ENCODE measurements at places on chromosomes 7 and 10.
A peak's percentile ranks its signal among the peaks of the same experiment; 100 is the strongest.

GRCh38 chr7:123836656-123837055, 8.3 kb upstream of the HYAL4 start:
- no peak for DNase-seq

- DNase-seq, result no peak
These were observed 52.9 kb downstream of the C10orf120 start for GRCh38 chr10:122646511-122647382.

- no peak for DNase-seq
These were observed 4.6 kb downstream of the USP54 start for GRCh38 chr10:73586583-73586984.

DNA sequence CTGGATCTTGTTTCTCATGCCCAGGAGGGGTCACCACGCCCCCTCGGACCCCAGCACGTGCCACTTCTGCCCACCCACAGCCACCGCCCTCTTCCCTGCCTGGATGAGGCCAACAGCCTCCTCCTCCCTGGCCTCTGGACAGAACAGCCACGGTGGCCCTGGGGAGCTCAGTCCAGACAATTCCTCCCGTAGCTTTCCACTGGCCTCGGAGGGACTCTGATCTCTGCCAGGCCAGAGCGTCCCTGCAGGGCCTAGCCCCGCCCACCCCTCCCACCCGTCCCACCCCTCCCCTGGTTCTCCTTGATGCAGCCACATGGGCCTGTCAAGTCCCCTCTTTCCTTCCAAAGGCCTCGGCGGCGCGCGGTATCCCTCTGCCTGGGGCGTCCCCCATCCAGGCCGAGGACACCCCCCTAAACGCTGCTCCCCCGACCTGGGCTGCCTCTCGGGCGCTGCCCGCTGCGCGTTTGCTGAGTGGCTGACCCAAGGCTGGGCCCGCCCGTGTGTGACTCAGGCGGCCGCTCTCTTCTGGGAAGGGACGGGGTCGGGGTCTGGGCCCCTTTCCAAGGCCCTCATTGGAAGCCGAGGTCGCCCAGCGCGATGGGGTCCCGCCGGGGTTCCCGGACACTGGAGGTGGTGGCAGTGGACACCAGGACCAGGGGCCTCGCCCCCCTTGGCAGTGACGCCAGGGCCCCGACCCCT, 557 bp downstream of the TMEM120A start:
- DNase-seq, result peak; percentile 69

- no peak for DNase-seq
These were observed 35.0 kb downstream of the LHFPL3 start for GRCh38 chr7:104363355-104363754.

- DNase-seq, result no peak
These were observed 23.4 kb downstream of the C10orf90 start for GRCh38 chr10:126647116-126647515.

DNA sequence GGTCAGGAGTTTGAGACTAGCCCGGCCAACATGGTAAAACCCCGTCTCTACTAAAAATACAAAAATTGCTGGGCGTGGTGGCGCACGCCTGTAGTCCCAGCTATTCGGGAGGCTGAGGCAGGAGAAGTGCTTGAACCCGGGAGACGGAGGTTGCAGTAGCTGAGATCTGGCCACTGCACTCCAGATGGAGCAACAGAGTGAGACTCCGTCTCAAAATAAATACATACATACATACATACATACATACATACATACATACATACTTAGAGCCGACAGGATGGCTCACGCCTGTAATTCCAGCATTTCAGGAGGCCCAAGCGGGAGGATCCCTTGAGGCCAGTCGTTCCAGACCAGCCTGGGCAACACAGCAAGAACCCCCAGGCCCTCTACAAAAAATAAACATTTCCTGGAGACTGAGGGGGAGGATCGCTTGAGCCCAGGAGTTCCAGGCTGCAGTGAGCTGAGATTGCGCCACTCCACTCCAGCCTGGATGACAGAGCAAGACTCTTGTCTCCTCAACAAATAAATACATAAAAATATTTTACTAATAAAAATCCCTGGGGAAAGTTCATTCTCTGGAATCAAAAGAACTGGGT, 90.9 kb upstream of the TNRC18 start:
- no peak for DNase-seq

- DNase-seq, result no peak
These were observed 76.0 kb upstream of the C1QL3 start for GRCh38 chr10:16597656-16598055.

DNA sequence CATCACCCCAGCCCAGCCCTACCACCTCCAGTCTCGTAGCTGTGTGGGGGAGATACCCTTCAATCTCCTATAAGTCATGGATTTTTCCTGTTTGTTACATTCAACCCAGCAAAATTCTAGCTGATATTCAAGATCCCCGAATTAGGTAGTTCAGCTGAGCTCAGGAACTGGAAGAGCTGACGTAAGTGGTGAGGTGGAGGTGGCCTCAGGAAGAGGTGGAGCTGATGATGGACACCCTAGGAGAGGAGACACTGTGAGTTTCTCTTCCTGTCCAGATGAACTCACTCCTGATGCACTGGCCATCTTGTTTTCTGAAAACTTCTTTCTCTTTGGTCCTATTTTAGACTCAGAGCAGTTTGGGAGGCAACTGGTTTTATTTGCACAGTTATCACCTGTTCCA, 90.5 kb upstream of the PITRM1 start:
- DNase-seq, result no peak

DNA sequence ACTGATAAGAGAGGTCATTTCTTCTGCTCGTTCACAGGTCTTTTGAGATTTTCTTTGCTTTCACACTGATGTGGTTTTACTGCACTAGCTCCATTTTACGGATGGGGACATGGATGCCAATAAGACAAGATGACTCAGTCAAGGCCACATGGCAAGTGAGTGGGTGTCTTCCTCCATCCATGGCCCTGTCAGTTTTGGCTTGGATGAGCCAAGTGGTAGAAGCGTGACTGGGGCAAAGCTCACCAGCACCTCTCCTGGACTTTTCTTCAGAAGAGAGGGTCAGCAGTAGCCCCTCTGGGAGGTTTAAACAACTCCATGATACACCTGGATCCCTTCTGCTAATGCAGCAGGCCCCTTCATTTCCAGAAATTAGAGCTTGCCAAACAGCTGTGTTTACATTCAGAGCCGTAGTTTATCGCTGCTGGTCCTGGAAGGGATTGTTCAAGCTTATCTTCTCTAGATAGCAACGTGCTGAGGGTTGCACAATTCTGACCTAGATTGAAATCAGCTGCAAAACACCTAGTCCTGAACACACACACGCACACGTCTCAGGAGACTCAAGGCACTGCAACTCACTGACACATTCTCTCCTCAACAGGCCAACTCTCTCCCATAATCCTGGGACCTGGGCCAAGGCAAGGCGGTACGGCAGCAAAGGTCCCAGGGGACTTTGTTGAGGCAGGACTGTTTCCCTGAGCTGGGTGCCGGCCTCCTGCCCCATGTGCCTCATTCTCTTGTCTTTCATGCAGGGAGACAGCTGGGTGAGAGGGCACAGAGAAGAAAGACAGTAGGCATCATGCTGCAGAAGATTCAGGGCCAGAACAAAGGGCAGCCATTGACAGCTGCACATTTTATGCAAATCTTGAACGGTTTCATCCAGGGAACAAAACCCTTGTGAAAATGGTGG, 14.2 kb upstream of the PDCD4 start:
- peak; percentile 57 for DNase-seq

GRCh38 chr10:100873827-100874326, 38.9 kb upstream of the SLF2 start:
- DNase-seq, result no peak

DNA sequence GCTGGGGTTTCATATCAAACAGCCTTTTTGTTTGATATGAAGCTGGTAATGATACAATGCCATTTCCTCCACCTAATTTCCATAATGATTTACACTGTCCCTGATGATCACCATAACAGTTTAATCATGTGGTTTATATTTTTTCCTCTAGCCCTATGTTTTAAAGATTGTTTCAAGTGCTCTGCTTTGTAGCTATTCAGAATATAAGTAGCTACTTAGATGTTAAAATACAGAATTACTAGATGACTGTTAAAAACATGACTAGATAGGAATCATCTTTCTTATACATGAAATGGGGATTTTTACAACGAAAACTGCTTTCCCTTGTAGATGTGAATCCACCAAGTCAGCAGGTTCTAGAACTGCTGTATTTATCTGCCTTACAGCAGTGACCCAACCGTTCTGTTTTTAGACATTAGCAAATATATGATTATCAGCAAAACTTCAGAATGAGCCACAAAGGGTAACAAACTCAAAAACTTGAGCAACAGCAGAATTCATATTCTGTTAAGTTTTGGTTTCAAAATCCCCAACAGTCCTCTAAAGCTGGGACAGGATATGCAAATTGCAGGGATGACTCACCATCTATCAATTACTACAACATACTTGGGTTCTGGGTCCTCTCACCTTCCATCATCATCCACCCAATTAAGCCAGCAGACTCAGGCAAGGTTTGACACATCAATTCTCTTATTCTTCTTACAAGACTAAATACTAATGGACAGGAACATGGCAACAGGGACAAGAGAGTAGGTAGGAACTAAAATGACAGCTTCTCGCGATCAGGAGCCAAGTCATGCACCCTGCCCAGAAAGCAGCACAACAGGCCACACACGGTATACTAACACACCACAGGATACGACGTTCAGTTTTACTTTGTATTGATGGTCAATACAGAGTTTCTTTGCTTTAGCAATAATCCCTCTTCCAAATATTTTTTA, 83.9 kb downstream of the PIP4K2A start:
- no peak for DNase-seq

DNA sequence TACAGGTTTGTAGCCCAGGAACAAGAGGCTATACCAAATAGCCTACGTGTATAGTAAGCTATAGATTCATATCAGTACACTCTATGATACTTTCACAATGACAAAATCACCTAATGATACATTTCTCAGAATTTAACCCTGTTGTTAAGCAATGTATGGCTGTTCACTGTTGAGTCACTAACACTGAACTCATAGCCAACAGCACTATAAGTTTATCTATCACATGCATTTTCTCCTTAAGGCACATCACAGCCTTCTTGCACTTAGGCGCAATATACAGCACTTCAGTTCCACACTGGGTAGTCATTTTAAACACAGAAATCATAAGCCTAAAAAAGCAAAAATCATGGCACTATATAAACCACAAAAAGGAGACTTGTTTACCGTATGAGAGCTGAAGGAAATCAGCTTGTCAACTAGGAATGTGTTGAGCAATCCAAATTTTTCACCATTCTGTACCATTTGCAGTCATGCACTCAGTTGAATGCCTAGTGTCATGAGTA, 45.6 kb downstream of the ZNF438 start:
- no peak for DNase-seq

- peak; percentile 60 for DNase-seq
These were observed 6.9 kb upstream of the CYP2E1 start for GRCh38 chr10:133520193-133520738.

DNA sequence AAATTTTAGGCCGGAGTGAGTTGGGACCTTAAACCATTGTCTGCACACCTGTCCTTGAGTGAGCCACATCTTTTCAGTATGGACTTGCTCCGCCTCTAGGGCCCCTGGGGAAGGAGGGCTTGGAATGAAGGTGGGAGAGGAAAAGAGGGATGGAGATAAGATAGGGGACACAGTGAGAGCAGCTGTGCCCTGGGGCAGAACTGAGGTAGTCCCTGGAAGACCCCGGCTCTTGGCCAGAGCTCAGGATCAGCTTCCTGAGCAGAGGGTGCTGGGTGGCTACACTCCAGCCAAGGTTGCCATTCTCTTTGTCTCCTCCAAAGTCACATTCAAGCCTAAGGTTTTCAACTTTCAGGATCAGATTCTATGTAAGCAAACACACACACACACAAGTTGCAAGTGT, 82.0 kb downstream of the MKI67 start:
- DNase-seq, result no peak

DNA sequence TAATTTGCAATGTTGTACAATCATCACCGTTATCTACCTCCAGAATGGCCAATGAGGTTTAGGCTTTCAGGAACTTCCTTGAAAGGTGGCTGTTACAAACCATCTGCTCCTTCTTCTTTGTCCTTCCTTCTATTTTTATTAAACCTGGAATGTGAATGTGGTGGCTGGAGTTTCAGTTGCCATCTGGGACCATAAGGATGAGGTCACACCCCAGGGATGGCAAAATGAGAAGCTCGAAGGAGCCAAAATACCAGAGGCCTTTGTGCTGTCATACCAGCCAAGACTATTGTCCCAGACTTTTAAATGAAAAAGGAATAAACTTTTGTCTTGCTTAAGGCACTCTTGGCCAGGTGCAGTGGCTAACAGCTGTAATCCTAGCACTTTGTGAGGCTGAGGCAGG, 30.9 kb upstream of the LMTK2 start:
- no peak for DNase-seq

All from Ammon's horn (tissue), 1 donor.